ENCODE measurements at places on chromosomes 7 and 10. TPM values are rescaled to one million over a fixed set of nuclear protein-coding genes. Genes with fewer than 3 reads are reported as not detected.

Gene MYL10
- total RNA-seq = not detected

Gene CFAP70
- 1.5 TPM for total RNA-seq

Gene MSMB
- total RNA-seq = not detected

Gene SLC18A3
- total RNA-seq = not detected

- DNase-seq = peak; percentile 56
Observed at GRCh38 chr10:71285180-71285545, 33.9 kb upstream of the SLC29A3 start.

DNA sequence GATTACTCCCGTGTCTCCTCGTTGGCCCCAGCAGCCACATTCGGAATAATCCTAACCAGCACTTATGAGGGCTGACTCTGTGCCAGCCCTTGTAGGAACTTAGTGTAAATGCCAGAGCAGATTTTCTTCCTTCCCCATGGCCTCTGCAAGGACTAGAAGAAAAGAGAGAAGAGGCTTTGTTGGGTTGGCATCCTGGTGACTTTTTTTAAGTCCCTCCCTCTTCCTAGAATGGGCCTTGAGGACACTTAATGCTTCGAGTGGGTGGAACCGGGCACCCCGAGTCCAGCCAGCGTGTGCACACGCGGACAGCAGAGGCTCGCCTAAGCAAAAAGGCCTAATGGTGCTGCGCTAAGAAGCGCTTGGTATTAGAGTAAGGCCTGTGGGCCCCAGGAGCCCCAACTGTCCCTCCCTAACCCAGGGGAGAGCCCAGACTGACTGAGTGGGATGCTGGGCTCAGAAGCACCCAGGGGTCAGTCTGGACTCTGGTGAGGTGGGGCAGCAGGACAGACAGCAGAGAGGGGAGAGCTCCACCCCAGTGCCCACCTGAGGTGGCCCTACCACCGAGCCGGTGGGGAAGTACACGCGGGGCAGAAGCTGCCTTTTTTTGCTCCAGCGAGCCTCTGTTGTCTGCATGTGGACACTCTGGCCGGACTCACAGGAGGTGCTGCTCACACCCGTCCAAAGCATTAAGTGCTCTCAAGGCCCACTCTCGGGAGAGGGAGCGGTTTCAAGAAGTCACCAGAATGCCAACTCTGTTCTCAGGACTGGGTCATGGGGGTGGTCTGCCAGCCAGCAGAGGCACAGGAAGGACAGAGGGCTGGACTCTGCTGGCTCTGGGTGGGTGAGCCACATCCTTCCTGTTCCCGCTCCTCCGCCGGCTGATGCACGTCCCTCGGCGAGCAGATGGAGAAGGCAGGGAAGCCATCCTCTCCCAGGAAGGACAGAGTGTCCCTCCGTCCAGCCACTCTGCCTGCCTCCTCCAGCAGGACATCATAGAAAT lies 12.5 kb downstream of the ITPRIP start:
- DNase-seq = peak; percentile 64

- no peak for DNase-seq
Observed at GRCh38 chr10:123772645-123773508, 106.7 kb downstream of the GPR26 start.

DNA sequence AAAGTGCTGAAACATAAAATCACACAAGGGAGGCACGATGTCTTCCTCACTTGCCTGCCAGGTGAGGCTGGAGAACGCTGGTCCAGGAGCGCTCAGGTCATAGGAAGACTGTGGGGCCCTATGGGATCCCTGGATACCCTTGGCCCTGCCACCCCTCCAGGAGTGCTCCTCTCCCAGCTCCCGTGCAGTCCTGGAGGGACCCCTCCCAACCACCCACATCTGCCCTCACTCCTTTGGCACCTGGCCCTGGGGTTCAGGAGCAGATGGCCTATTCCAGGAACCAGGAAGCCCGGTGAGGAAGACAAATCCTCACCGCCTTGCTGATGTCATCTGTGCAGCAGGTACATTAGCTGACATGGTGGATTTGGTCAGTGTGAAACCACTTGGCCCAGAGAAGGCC lies 3.7 kb upstream of the CXCL12 start:
- no peak for DNase-seq

DNA sequence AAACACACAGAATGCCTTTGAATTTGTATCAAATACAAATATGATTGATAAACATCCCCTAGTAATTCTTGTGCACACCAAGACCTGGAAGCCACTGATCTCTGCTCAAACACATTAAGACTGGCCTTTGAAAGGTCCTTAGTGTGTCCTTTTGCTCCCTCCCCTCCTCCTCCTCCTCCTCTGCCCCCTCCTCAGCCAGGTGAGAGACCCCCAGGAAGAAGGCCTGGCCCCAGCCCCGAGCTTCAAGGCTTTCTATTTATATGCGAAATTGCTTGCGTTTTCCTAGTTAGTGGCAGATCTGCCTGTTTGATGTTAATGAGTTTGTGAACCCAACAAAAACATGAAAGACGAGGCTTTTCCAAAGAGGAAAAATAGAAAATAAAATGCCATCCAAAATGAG lies 63.6 kb upstream of the TCF7L2 start:
- DNase-seq = no peak

DNA sequence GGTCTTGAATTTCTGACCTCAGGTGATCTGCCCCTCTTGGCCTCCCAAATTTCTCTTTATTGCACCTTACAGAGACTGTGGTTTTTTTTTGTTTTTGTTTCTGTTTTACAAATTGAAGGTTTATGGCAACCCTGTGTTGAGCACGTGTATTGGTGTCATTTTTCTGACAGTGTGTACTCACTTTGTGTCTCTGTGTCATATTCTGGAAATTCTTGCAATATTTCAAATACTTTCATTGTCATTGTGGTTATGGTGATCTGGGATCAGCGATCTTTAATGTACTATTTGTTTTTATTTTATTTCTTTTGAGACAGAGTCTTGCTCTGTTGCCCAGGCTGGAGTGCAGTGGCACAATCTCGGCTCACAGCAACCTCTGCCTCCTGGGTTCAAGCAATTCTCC lies 89.8 kb downstream of the PRTFDC1 start:
- DNase-seq = no peak

DNA sequence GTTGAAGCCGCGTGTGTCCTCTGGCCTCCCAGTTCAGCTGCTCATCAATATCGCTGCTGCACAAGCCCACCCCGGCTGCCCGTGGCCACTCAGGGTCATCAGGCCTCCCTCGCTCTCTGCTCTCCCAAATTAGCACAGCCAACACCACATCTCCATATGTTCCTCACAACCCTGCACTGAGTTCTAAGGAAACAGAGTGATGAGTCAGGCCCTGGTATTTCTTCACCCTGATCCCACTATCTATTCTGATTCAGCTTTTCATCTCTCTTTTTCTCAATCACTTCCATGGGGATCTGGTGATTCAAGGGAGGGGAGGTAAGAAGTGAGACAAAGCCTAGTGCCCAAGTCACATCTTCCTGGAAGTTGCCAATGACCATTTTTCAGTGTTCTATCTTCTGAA lies 23.8 kb downstream of the CYTH3 start:
- no peak for DNase-seq

- peak; percentile 65 for DNase-seq
Observed at GRCh38 chr10:117005026-117005526, at the start of gene SHTN1. Gene SHTN1, minus strand, starts transcription at chr10:117005187. Its CDS starts 108 bp downstream, at chr10:117005079.

DNA sequence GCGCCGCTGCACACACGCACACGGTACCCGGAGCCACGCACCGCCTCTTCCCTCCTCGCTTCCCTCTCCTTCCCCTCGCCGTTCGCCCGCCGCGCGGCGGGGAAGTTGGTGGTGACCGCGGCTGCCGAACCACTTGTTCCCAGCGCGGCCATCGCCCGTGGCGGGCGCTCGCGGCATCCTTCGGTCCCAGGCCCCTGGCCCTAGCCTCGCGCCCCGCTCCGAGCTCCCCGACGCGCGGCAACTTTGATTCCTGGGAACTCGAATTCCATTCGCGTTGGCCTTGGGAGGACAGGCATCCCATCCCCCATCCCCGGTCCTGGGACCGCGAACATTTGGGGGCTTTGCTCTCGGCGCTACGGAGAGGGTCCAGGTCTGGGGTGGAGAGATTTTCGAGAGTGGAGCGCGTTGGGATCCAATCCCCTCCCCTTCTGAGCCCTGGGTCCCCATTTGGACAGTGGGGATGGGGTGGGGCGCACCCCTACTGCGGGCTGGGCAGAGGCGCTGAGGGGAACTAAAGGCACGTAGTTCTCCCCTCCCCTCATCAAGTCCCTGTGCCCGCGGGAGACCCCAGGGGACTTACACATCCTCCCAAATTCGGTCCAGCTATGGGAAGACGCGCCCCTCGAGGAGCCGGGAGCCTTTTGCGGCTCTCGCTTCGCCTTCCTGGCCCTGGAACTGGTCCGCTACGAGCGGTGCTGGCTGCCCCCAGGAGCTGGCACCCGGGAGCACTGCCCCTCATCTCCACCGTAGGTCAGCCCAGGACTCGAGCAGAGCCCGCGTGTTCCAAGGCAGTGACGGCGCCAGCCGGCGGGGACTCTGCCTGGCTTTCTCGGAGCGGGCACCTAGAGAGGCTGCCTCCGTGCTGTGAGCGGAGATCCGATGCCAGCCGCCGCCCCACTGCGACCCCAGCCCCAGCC lies 834 bp downstream of the CDH23 start:
- no peak for DNase-seq

- no peak for DNase-seq
Observed at GRCh38 chr7:110693344-110693743, 397.6 kb upstream of the LRRN3 start.

GRCh38 chr10:62632071-62632809 lies 172.3 kb upstream of the ADO start:
- DNase-seq = peak; percentile 65

DNA sequence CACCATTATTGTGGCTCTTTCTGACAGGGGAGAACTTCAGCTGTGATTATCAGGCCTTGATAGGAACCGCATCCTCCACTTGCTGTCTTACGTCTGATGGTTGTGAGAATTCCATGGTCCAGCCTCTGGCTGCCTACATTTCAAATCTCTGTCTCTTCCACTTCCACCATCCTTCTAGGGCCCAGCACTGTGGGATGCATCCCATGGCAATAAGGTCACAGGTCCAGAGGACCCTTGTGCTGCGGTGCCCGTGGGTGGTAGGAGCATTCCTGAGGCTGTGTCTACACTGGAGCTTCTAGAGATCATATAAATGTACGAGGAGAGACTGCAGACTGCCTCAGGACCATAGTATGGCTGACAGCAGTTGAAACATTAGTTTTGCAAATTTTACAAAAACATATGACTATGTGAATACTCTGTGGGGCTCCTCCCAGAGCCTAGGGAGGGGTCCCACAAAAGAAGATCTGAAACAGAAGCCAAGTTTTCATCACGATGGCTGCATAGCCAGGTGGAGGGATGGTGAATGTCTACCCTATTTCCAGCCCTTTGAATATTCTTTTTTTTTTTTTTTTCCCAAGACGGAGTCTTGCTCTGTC lies 11.8 kb downstream of the CALML3 start:
- no peak for DNase-seq

DNA sequence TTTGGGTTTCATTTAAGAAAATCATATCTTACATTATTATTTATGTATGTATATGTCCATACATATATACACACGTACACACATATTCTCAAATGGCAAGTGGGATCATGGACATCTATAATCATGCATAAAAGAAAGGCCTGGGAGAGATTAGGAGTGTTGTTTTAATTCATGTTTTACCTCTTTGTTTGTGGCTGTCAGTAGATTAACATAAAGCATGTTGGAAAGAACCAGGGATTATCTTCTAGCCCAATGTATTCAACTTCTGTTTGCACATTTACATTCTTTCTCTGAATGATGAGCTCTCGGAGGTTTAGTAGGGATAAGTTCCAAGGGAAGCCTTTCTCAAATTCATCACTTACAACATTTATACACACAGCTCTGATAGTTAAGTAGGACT lies 191.4 kb downstream of the NSUN6 start:
- DNase-seq = no peak

DNA sequence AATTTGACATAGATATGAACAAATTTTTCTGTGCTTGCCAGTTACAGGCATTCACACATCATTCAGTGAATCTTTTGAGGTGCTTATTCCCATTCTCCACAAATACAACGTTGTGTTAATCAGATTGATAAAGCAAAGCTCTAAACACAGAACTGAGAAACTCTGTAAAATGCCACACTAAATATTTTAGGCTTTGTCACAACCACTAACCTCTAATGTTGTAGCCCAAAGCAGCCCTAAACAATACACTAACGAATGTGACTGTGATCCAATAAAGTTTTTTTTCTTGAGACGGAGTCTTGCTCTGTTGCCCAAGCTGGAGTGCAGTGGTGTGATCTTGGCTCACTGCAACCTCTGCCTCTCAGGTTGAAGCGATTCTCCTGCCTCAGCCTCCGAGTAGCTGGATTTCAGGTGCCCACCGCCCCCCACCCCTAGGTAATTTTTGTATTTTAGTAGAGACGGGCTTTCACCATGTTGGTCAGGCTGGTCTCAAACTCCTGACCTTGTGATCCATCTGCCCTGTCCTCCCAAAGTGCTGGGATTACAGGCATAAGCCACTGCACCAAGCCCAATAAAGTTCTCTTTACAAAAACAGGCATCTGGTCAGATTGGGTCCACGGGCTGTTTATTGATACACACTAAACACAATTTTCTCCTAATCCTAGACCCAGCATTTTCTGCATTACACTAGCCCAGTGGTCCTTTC lies 6.9 kb downstream of the CYCS start:
- DNase-seq = no peak

GRCh38 chr10:27197980-27198620 lies 42.5 kb downstream of the ACBD5 start:
- DNase-seq = peak; percentile 28

Data from left cardiac atrium (tissue), 4 donors.